ENCODE measurements at places on chromosomes 6 and 20.

GRCh38 chr6:119128252-119128912 lies 49.9 kb upstream of the FAM184A start:
- peaks cover 3% of the 10 kb centered on the region for H3K27me3 ChIP-seq
- H3K4me3 ChIP-seq: no peak overlapping the region
- H3K4me1 ChIP-seq: peaks cover 15% of the 10 kb centered on the region
- no peak overlapping the region for H3K27ac ChIP-seq
- DNase-seq: no peak

DNA sequence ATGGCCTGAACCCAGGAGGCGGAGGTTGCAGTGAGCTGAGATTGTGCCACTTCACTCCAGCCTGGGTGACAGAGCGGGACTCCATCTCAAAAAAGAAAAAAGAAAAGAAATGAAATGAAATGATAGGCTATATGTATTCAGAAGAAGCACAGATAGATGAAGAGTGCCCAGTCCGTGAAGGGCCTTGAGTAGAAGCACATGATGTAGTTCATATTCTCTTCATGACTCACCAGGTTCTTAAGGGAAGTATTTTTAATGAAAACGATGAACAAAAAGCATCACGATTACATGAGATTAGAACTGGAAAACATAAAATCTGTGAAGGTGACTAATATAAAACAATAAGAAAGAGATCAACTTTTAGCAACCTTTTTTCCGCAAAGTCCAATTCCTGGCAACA lies 29.8 kb downstream of the TPD52L1 start:
- no peak overlapping the region for H3K4me3 ChIP-seq
- no peaks in the 10 kb centered on the region for H3K36me3 ChIP-seq
- no peak for DNase-seq

DNA sequence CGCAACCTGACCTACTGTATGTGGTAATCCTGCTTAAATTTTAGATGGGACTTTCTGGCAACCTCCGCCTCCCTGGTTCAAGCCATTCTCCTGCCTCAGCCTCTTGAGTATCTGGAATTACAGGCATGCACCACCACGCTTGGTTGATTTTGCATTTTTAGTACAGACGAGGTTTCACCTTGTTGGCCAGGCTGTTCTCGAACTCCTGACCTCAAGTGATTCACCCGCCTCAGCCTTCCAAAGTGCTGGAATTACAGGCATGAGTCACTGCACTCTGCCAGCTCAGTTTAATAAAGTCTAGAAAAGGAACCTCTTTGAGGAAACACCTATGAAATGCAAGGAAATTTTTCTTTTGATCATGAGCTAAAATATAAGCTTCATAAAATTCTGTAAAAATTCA lies 9.0 kb upstream of the PLCB4 start:
- H3K27ac ChIP-seq: no peak overlapping the region
- no peak overlapping the region for H3K4me3 ChIP-seq
- DNase-seq: no peak

DNA sequence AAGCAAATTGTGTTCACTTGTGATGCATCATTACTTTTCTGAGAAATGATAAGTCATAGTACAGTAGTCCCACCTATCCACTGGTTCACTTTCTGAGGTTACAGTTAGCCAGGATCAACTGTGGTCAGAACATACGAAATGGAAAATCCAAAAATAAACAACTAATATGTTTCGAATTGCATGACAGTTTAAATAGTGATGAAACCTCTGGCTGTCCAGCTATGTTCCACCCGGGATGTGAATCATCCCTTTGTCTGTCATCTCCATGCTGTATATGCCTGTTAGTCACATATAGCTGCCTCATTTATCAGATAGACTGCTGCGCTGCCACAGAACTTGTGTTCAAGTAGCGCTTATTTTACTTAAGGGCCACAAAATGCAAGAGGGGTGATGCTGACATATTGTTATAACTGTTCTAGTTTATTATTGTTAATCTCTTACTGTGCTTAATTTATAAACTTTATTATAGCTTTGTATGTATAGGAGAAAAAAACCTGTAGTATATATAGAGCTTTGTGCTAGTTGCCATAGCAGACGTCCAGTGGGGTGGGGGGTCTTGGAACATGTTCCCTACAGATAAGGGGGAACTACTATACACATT lies 29.2 kb downstream of the AFDN start:
- no peak for DNase-seq
- peaks cover 2% of the 10 kb centered on the region for H3K27me3 ChIP-seq
- no peak overlapping the region for H3K4me3 ChIP-seq

GRCh38 chr6:14844411-14844810 lies 401.5 kb upstream of the JARID2 start:
- no peak overlapping the region for H3K27ac ChIP-seq
- no peaks in the 10 kb centered on the region for H3K4me1 ChIP-seq
- no peaks in the 10 kb centered on the region for H3K27me3 ChIP-seq

- no peak overlapping the region for H3K27ac ChIP-seq
- H3K36me3 ChIP-seq: no peaks in the 10 kb centered on the region
- no peaks in the 10 kb centered on the region for H3K27me3 ChIP-seq
- DNase-seq: no peak
Observed at GRCh38 chr6:143149771-143150170, 89.1 kb downstream of the AIG1 start.

DNA sequence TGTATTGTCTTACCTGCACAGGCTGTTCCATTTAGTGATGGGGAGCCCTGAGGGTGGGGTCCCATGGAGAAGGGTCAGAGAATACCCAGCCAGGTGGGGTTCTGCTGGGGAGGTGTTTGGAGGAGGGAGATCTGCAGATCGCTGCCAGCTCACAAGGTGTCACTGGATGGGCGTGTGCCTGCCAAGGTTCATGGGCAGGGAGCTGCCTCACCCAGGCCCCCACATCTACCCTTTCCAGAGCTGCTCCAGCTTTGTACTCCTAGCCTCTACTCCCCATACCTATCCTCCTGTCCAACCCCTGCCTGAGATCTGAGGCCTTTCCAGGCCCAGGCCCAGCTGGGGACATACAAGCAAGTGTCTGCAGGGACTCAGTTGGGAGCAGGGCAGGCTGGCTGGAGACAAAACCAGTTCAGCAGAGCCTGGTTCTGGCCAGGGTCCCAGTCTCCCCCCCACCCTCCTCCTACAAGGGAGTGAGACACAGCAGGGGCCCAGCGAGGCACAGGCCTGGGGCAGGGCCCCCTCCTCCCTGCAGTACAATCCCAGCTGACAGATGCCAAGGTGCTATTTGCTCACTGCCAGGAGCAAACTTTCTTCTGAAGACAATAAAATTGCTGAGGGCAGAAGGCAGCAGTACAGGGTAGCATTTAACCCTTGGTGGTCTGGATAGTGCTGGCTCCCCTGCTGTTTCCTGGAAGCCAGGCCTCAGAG lies 19.7 kb downstream of the SPDEF start:
- no peaks in the 10 kb centered on the region for H3K36me3 ChIP-seq
- H3K4me3 ChIP-seq: no peak overlapping the region
- no peak for DNase-seq
- no peaks in the 10 kb centered on the region for H3K4me1 ChIP-seq
- peaks cover 5% of the 10 kb centered on the region for H3K27me3 ChIP-seq

DNA sequence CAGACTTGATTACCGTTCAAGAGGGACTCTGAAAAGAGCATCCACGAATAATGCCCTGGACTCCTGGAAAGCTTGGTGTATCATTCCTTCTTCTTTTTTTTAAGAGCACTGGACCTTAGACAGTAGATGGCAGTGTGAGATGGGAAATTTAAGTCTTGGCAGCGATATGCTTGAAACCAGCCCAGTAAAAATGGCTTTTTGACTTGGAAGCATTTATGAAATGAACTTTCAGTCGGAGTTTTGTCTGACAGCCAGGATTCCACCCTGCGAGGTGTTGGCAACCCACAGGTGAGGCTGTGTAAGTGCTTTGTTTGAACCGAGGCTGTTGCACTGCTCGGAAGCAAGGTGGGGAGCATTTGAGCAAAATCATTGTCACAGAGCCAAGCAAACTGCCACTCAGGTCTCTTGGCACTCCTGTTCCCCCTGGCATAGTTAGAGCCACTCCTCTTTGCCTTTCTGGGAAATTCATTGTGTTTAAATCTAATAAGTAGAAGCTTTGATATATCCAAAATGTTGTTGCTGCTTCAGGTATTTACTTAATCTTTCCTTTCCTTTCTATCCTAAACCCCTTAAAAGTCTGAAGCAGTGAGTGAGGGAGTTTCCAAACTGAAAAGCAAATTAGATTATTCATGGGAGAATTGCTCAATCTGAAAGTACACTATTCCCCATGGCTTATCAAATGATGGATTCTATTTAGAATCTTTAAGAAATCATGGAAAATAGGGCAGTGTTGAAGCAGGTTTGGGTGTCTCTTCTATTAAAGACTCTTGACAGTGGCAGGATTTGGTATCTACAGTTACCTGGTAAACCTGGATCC lies 272.8 kb upstream of the SLC35B3 start:
- DNase-seq: no peak
- peaks cover 10% of the 10 kb centered on the region for H3K4me1 ChIP-seq
- no peak overlapping the region for H3K27ac ChIP-seq
- H3K27me3 ChIP-seq: peaks cover 3% of the 10 kb centered on the region
- no peaks in the 10 kb centered on the region for H3K36me3 ChIP-seq

DNA sequence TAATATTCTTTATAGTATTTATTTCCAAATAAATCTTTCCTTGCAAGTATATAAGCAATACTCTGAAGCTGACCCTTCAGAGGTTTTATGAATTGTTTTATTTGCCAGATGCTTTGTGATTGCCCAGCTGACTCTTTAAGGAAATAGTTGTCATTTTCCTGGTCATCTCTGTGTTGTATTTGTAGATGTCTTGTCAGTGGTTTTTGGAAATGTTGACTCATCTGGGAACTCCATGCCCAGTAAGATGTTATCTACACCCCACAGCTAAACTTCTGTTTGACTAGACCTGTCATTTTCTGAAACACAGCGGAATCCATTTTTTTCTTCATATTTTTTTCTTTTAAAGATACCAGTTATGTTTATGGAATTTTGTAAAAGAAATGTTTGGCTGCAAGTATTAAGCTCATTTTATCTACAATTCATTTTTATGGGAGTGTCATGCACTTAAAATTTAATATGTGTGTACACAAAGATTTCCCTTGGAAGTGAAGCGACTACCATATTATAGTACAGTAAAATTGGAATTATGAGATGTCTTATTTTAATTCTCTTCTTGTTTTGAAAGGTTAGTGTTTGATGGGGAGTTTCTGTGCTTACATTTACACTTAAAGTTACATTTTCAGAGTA lies 491.0 kb downstream of the NKAIN2 start:
- no peak overlapping the region for H3K4me3 ChIP-seq
- H3K27ac ChIP-seq: no peak overlapping the region
- no peaks in the 10 kb centered on the region for H3K4me1 ChIP-seq
- H3K27me3 ChIP-seq: no peaks in the 10 kb centered on the region
- no peaks in the 10 kb centered on the region for H3K36me3 ChIP-seq

- peaks cover 2% of the 10 kb centered on the region for H3K27me3 ChIP-seq
- H3K36me3 ChIP-seq: peaks cover 5% of the 10 kb centered on the region
Observed at GRCh38 chr6:21023210-21023609, 489.0 kb downstream of the CDKAL1 start.

GRCh38 chr20:11702721-11703518 lies 214.8 kb upstream of the BTBD3 start:
- no peak for DNase-seq
- no peaks in the 10 kb centered on the region for H3K36me3 ChIP-seq
- H3K4me1 ChIP-seq: peaks cover 9% of the 10 kb centered on the region
- no peak overlapping the region for H3K27ac ChIP-seq
- H3K4me3 ChIP-seq: no peak overlapping the region

DNA sequence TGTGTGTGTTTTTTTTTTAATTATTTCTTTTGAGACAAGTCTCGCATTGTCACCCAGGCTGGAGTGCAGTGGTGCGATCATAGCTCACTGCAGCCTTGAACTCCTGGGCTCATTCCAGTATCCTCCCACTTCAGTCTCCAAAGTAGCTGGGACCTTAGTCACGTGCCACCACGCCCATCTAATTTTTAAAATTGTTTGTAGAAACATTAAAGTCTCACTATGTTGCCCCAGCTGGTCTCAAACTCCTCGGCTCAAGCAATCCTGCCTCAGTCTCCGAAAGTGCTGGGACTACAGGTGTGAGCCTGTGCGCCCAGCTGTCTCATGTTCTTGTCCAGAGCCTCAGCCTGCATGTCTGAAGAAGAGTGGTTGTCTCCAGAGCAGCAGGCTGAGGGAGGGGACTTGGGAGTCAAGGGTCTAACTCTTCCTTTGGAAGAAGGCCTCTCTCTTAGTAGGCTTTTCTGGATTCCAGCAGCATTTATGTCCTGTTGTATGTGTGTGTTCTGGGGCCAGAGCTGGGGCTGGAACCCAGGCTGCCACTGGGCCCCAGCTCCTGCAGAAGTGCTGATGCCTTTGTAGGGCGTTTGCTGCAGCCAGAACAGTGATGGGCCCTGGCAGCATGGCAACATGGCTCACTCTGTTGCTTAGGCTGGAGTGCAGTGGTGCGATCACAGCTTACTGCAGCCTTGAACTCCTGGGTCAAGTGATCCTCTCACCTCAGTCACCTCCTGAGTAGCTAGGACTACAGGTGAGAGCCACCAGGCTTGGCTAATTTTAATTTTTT lies 5.4 kb downstream of the DNMT3B start:
- no peaks in the 10 kb centered on the region for H3K36me3 ChIP-seq
- H3K27me3 ChIP-seq: peaks cover 6% of the 10 kb centered on the region
- H3K27ac ChIP-seq: no peak overlapping the region
- H3K4me1 ChIP-seq: peaks cover 20% of the 10 kb centered on the region
- H3K4me3 ChIP-seq: no peak overlapping the region

DNA sequence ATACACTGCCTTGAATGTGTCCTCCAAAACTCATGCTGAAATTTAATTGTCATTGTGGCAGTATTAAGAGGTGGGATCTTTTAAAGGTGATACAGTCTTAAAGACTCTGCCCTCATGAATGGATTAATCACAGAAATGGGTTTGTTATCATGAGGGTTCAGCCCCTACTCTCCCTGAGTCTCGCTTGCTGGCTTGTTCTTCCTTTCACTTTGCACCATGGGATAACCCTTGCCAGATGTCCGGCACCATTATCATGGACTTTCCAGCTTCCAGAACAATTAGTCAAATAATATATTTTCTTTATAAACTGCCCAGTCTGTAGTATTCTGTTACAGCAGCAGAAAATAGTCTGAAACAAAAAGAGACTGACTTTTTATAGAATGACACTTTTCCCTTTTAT lies 67.9 kb upstream of the TENT5A start:
- no peaks in the 10 kb centered on the region for H3K4me1 ChIP-seq
- no peak overlapping the region for H3K27ac ChIP-seq
- H3K36me3 ChIP-seq: no peaks in the 10 kb centered on the region
- no peak for DNase-seq
- no peak overlapping the region for H3K4me3 ChIP-seq

DNA sequence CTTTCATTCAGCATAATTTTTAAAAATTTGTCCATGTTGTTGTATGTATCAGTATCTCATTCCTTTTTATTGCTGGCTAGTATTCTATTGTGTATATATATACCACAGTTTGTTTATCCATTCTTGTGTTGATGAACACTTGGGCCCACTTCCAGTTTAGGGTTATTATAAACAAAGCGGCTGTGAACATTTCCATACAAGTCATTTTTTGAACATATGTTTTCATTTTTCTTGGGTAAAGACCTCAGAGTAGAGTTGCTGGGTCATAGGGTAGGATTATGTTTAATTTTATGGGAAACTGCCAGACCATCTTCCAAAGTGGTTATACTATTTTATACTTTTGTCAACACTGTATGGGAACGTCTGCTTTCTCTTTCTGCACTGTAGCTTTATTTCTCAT lies 55.3 kb downstream of the RBM24 start:
- no peak overlapping the region for H3K4me3 ChIP-seq
- H3K36me3 ChIP-seq: no peaks in the 10 kb centered on the region
- H3K4me1 ChIP-seq: no peaks in the 10 kb centered on the region
- DNase-seq: no peak
